ENCODE measurements at places on chromosomes 3 and 15. TPM values are rescaled to one million over a fixed set of nuclear protein-coding genes. Genes with fewer than 3 reads are reported as not detected.

GCNT3 gene
- not detected for total RNA-seq

DNA sequence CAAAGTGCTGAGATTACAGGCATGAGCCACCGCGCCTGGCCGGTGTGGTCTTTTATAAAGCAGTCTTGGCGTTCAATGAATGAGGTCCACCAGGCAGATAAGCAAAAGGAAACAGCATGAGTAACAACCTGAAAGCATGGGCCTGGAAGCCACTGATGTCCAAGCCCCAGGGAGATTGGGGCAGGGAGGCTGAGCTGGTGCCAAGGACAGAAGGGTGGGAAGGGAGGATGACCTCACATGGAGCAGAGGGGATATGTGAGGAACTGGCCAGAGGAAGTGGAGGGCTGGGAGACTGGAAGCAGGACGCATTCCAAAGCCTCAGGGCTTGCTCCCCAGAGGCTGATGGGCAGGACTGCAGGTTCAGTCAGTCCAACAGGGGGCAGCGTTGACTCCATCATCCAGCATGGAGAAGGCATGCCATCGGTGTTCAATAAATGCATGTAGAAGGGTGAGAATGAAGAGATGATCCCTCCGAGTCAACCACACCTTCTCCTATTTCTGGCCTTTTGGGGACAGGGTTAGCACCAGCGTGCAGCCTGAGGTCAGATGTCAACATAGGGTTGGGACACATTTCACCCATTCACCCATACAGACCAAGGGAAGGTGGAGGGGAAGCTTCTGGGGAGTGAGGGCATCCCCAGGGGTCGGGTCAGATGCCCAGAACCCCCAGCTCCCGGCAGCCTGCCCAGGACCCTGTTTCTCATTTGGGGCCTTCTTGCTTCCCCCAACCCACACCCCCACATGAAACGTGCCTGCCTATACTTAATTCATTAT, 14.8 kb downstream of the MYL3 start:
- DNase-seq, result peak; percentile 70

DNA sequence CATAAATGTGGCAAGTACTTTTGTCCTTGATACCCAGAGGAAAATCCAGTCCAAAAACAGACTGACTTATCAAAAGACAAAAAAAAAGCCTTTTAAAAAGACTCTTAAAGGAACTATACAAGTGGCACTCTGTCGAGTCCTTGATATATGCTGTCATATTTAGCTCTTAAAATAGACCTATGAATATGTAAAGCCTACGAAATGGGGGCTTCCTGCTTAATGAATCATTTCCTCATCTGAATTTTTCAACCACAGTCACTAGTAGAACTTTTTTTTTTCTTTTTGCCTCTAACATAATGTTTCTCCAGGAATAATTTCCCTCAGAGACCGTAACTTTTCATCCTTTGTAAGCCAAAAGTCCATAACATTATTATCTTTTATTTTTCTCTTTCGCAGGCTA, 95.8 kb downstream of the P3H2 start:
- DNase-seq, result no peak

TIMP4 gene
- 15.0 TPM for total RNA-seq

- DNase-seq, result no peak
Observed at GRCh38 chr3:172292422-172292821, 155.8 kb downstream of the GHSR start.

SIDT1 gene
- total RNA-seq, result 0.47 TPM

DNA sequence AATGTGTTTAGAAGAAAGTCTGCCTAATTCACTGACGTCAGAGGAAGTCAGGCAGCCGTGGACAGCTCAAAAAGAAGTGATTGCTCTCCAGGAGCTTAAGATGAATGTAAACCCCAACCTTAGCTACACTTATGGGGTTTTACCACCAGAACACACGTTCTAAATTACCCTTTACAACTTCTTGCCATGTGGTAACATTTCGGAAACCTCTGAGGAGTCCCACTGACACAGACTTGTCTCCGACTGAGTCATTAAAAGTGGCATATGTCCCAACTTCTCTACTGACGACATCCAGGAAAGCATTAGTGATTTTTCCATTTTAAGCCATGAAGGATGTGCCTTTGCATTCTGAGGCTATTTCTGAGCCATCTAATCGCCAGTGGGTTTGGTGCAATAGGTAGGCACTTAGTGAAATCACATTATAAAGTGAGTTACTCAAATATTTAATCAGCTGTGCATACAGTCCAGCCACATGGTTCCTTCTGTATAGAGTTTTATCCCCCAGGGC, 32.4 kb downstream of the C2CD4A start:
- no peak for DNase-seq

- no peak for DNase-seq
Observed at GRCh38 chr3:156847752-156848448, 21.7 kb downstream of the LEKR1 start.

- no peak for DNase-seq
Observed at GRCh38 chr3:177827511-177828207, 630.4 kb upstream of the TBL1XR1 start.

DNA sequence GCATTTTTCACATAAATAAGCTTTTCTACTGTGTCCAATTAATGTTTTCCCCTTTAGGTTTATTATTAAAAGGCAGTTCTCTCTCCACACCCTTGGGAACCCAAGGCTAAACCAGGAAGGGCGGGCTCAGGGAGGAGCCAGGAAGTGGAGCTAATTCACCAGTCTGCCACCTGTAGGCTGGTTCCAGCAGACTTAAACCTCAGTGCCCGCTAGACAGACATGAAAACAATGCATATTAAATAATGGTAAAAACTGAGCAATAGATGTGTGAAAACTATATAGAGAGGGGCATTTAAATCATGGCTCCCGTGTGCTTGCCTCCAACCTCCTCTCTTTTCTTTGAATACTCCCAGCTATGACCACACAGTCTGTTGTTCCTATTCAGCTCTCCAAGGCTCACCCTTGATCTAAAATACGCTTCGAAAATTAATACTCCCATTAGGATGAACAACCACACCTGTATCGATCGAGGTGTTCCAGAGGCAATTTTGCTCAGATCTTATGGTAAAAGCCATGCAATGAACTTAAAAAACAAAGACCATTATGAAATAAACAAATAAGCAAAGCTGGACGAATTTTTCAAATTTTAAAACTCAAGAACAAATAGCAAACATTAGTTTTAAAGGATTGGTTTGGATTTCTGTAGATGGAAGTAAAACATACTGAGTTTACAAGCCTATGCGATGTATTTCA, 253.3 kb downstream of the TJP1 start:
- DNase-seq, result no peak

DNA sequence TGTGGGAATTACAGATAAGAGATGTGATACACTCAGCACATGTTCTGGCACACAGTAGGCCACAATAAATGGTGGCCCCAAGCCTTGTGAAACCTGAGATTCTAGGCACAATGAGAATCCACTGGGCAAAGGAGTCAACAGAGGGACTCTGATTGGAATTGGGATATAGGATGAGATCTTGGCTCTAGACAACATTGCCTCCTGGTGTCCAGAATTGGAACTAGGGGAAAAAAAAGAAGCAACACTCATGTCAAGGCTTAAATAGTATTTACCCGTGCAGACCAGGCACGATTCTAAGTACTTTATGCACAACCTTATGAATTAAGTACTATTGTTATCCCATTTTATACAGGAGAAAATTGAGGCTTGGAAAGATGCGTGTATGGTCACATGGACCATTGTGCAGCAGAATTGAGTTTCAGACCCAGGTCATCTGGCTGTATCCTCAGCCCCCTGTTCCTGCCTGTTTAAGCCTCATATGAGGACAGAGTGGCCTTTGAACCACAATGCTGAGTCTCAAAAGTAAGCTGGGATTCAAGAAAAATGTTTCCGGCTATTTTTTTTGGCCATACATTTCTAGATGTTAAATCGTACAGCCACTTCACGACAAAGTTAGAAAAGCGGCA, 124.8 kb downstream of the SV2B start:
- DNase-seq, result no peak

CCR8 gene
- not detected for total RNA-seq

CLRN1 gene
- not detected for total RNA-seq

DNA sequence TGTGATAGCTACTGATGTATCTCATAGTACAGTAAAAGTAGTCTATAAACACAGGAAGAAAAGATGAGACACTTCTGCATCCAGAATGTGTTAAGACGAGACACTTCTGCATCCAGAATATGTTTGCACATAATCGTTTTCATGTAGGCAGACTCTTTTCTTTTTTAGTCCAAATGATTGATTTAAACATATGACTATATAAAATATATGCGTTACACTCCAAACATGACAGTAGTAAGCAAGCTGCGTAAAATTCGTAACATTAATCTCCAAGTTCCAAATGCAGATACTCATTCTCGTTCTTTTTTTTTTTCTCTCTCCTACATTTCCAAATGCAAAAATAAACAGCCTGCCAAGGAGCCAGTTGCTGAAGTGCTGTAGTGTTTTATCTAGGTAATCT, 82.6 kb downstream of the FNDC3B start:
- DNase-seq, result no peak

DNA sequence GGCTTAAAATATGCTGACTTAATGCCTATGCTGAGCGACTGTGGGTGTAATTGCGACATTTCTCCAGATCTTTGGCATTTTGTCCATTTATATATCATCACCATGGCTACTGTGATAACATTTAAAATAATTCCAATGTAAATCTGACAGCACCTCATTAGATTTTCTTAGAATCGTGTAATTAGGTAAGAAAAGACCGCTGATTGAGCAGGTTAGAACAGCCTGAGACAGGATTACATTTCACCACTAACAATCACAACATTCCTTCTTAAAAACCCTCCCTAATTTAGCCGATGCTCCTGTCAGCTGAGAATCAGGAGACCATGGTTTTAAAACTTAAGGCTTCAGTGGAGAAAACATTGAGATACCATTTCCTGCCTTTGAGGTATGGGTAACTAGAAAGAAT, 455.3 kb upstream of the PDZRN3 start:
- DNase-seq, result no peak

DNA sequence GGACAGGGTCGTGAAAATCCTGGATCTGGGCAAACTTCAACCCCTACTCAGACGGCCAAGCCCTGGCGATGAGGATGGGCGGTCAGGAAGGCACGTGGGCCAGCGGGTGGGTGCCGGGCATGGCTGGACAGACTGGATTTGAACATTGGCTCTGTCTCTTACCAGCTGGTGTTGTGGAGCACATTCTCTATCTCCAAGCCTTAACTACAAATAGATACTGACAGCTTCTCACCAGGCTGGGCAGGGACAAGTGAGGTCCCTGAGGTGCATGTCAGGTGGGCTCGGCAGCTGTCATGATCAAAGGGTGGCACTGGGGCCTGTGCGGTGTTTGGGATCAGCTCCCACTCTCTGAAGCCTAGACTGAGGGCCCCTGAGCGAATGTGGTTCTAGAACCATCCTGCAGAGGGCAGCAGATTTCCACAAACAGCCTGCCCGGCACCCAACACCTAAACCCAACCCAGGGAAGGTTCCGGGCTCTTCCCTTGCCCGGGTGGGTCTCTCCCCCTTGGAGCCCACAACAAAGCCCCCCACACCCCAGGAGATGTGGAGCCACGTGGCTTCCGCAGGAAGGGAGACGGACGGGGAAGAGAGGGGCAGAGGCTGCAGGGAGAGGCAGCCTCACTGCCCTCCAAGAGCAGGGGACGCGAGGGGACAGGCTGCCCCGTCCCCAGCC, 58.4 kb downstream of the RGMA start:
- peak; percentile 73 for DNase-seq

BDH1 gene
- total RNA-seq, result 56.3 TPM

NLGN1 gene
- total RNA-seq, result 10.5 TPM

- no peak for DNase-seq
Observed at GRCh38 chr3:193910310-193910709, 225.6 kb upstream of the HES1 start.

ISG20 gene
- 3.6 TPM for total RNA-seq

BUB1B gene
- total RNA-seq, result 1.7 TPM

DNA sequence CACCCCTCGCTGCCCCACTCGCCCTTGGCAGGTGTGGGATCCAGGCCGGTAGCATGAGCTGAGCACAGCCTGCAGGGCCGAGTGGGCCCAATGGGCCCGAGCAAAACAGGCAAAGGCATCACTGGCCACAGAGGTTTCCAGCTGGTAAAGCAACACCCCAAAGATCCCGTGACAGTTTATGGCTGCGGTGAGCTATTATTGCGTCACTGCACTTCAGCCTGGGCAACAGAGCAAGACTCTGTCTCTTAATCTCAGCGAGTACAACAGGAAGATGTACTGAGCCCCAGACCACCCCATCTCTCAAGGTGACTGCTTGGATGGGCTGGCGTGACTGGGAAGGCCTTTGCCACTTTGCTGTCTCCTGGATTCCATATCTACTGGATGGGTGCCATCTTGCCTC, 4.3 kb downstream of the JMJD7 start:
- DNase-seq, result no peak

DNA sequence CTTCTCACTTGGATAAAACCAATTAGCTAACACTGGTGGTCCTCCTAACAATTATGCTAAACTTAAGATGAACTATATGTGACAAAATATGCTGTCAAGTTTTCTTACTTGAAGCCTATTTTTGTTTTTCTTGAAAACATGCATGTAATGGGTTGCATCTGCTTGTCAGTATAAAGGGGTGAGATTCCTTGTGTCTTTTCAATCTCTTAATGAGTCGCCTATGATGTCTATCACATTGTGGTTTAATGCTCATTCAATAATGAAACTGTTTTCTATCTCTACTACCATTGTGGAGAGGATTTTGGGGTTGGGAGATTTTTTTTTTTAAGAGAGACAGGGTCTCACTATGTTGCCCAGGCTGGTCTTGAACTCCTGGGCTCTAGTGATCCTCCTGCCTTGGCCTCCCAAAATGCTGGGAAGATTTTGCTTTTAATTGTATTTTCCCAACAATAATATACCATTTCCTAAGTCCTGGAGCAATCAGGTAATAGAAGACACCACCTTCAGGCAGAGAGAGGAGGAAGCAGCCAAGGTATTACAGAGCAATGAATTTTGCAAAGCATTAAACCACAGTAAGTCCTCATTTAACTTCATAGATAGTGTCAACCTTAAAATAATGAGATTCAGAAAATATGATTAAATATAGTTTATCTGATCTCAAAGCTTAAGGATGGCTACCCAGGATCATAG, 17.4 kb upstream of the TRMT10C start:
- no peak for DNase-seq

- no peak for DNase-seq
Observed at GRCh38 chr15:29867241-29868000, 45.2 kb upstream of the TJP1 start.

- DNase-seq, result no peak
Observed at GRCh38 chr3:122676759-122677158, 3.9 kb upstream of the PARP14 start.

Data from left ventricle myocardium superior (tissue), 1 donor.